Activated naive CD8-positive, alpha-beta T cell treated with anti-CD3 and anti-CD28 coated beads for 36 hours (primary cell): ENCODE measurements at places on chromosomes 5 and 9.
A peak's percentile ranks its signal among the peaks of the same experiment; 100 is the strongest.

GRCh38 chr5:176508603-176509002, 28.6 kb downstream of the RNF44 start:
- no peaks in the 10 kb centered on the region for H3K4me1 ChIP-seq
- H3K27ac ChIP-seq = peak overlapping the region; percentile 34
- H3K27me3 ChIP-seq = no peaks in the 10 kb centered on the region
- H3K36me3 ChIP-seq = peaks cover 23% of the 10 kb centered on the region
- DNase-seq = no peak
- H3K4me3 ChIP-seq = no peak overlapping the region

GRCh38 chr9:131013771-131014676, 5.0 kb downstream of the LAMC3 start:
- H3K27me3 ChIP-seq = peaks cover 27% of the 10 kb centered on the region
- H3K4me3 ChIP-seq = no peak overlapping the region
- no peaks in the 10 kb centered on the region for H3K4me1 ChIP-seq
- no peaks in the 10 kb centered on the region for H3K36me3 ChIP-seq
- no peak for DNase-seq
- H3K27ac ChIP-seq = no peak overlapping the region

DNA sequence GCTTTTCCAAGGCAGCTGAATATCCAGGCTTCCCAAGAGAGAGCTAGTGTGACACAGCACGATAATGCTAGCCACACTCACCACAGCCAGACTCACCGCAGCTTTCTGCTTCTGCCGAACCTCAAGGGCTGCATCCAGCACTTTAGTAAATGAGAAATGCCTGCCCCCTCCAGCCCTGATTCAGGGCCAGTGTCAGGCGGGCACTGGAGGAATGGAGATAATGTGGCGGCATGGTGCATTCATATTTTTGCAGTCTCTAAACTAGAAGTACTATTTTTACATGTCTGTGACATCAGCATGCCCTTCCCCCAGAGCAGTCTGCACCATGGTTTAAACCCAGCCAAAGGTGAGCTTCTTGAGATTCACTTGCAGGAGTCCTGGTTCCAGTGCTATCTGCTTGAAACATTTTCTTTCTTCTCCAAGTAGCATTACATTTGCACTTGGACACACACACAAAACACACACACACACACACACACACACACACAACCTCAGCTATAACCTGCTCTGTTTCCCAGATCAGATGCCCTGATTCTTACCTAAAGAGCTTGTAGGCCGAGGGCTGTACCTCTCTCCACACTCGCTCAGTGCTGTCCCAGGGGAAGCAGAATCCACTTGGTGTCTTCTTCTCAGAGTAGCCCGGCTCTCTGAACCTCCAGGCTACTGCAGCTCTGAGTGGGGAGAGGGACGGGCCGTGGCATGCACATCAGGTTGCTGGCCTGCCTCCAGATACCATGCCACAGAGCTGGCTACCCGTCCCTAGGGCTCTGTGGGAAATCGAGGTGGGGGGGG, at the start of gene FGF1:
FGF1 (minus strand) TSS at position 673 of the 792 bp plus-strand sequence. CDS start 71,963 bp downstream, outside the sequence.
- H3K27me3 ChIP-seq = peaks cover 7% of the 10 kb centered on the region
- no peak for DNase-seq
- H3K4me3 ChIP-seq = no peak within 1 kb of the TSS
- no peaks in the 10 kb centered on the region for H3K4me1 ChIP-seq
- H3K36me3 ChIP-seq = no peaks in the 10 kb centered on the region
- H3K27ac ChIP-seq = no peak within 1 kb of the TSS

GRCh38 chr9:126482361-126483044, 131.2 kb upstream of the LMX1B start:
- H3K36me3 ChIP-seq = peaks cover 10% of the 10 kb centered on the region
- no peak overlapping the region for H3K4me3 ChIP-seq
- DNase-seq = no peak
- peaks cover 20% of the 10 kb centered on the region for H3K4me1 ChIP-seq
- H3K27me3 ChIP-seq = no peaks in the 10 kb centered on the region
- no peak overlapping the region for H3K27ac ChIP-seq

- no peaks in the 10 kb centered on the region for H3K27me3 ChIP-seq
- H3K4me3 ChIP-seq = no peak overlapping the region
- H3K27ac ChIP-seq = no peak overlapping the region
- no peaks in the 10 kb centered on the region for H3K4me1 ChIP-seq
- no peaks in the 10 kb centered on the region for H3K36me3 ChIP-seq
- no peak for DNase-seq
Measured at GRCh38 chr9:11144746-11145145, 531.9 kb upstream of the PTPRD start.
